CD4-positive, alpha-beta memory T cell (primary cell): ENCODE measurements at places on chromosomes 12 and 14.
A peak's percentile ranks its signal among the peaks of the same experiment; 100 is the strongest.

DNA sequence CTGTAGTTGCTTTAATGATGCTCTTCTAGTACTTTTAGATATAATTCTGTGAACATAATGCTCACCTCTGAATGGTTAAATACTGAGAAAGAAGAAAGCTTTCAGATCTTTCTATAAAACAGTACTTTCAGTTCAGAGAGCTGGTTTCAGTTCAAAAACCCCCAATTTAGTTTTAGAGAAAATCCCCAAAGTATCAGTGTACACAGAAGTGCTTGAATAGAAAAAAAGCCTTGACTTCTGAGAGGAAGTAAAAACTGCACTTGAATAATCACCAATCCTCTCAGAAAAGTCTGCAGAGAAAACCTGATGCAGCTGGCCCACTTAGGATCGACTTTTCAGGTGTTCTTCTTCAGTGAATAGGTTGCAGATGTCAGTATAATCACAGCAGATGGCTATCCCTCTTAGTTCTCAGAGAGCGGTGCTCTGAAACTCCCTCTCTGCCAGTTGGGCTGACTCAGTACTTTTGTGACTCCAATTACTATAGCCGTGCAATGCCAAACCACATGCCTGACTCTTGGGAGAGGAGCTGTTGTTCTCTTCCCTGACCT lies 616.3 kb downstream of the LRFN5 start:
- no peak overlapping the region for H3K4me3 ChIP-seq
- no peaks in the 10 kb centered on the region for H3K36me3 ChIP-seq
- H3K27ac ChIP-seq = no peak overlapping the region
- DNase-seq = no peak
- H3K4me1 ChIP-seq = no peaks in the 10 kb centered on the region

DNA sequence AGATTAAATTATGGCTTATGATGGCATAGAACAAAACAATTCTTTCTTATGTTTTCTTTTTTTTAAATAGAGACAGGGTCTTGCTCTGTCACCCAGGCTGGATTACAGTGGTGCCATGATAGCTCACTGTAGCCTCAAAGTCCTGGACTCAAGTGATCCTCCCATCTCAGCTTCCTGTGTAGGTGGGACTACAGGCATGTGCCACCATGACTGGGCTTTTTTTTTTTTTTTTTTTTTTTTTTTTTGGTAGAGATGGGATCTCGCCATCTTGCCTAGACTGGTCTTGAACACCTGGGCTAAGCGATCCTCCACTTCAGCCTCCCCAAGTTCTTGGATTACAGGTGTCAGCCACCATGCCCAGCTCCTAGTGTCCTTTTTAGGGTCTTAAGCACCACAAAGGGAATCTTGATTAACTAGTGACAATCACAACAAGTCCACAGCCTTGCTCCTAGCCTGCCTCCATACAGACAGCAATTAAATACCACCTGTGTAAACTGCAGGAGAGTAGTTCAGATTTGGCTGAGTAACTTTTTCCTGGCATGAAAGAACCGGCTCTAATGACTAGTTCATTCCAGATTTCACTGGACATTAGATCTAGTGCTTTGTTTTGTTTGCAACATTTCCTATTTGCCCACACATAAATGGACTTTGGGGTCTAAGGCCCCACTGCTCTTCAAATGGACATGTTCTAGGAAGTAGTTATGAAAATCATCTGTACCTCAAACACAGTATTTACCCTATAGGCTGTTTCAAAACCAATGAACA lies 61.6 kb downstream of the SH2B3 start:
- no peak overlapping the region for H3K4me3 ChIP-seq
- no peak for DNase-seq
- no peak overlapping the region for H3K27ac ChIP-seq
- peaks cover 10% of the 10 kb centered on the region for H3K36me3 ChIP-seq

DNA sequence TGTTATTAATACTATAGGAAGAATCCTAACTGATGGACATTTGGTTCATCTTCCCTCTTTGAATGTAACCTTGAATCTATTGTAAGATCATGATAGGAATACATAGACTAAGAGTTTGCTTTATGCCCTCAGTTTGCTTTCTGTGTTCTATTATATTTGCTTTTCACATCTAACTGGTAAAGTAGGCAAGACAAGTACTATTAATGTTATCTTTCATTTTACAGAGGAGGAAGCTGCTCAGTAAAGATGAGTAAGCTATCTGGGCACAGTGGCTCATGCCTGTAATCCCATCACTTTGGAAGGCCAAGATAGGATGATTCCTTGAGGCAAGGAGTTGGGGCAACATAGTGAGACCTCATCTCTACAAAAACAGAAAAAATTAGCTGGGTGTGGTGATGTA lies 103.0 kb downstream of the TMTC2 start:
- DNase-seq = no peak
- H3K36me3 ChIP-seq = no peaks in the 10 kb centered on the region
- no peak overlapping the region for H3K4me3 ChIP-seq
- no peaks in the 10 kb centered on the region for H3K4me1 ChIP-seq
- no peak overlapping the region for H3K27ac ChIP-seq

DNA sequence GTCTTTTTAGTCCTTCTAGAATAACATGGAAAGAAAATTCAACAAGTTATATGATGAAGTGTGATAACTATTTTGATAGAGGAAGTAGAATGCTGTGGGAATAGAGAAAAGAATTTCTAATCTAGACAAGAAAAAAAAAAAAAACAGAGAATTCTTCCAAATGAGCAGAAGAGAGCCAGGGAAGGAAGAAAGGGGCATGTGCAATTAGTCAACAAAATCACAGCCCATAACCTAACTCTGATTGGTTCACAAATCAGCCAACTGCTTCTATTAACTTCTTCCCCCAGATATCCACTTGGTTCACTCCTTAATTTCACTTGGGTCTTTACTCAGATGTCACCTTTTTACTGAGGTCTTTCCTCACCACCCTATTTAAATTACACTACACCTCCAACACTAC lies 69.5 kb downstream of the BTG1 start:
- no peaks in the 10 kb centered on the region for H3K36me3 ChIP-seq
- no peak for DNase-seq
- H3K4me3 ChIP-seq = no peak overlapping the region
- H3K4me1 ChIP-seq = peaks cover 25% of the 10 kb centered on the region
- H3K27me3 ChIP-seq = no peaks in the 10 kb centered on the region

GRCh38 chr14:76812422-76813383 lies at the start of gene ANGEL1:
TSS of gene ANGEL1 (minus strand) at chr14:76812882. CDS start at chr14:76812827, 55 bp downstream.
- H3K4me1 ChIP-seq = peaks cover 24% of the 10 kb centered on the region
- DNase-seq = peak; percentile 96
- peak within 1 kb of the TSS; percentile 78 for H3K4me3 ChIP-seq
- peak within 1 kb of the TSS; percentile 76 for H3K27ac ChIP-seq

- DNase-seq = no peak
- H3K36me3 ChIP-seq = peaks cover 59% of the 10 kb centered on the region
- no peaks in the 10 kb centered on the region for H3K27me3 ChIP-seq
- H3K27ac ChIP-seq = no peak overlapping the region
- peaks cover 78% of the 10 kb centered on the region for H3K4me1 ChIP-seq
- no peak overlapping the region for H3K4me3 ChIP-seq
Observed at GRCh38 chr14:92659765-92660561, 88.5 kb downstream of the LGMN start.

DNA sequence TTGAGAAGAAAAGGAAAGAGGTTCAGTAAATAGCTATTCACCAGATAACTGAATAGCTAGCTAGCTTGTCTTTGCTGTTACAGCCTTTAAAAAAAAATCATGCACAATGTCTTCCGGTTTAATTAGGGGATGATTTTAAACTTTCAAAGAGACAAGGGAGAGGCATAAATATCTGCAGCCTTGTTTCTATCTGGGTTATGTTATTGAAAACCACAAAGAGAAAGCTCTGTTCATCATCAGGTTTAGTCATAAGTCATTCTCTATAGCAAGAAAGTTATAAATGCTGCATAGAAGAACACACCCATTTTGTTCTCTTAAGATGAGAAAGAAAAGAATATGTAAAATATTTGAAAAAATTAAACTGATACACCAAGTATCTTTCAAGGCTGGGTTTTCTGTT lies 1046.9 kb downstream of the AACS start:
- no peak overlapping the region for H3K27ac ChIP-seq
- no peak for DNase-seq
- H3K27me3 ChIP-seq = no peaks in the 10 kb centered on the region
- H3K36me3 ChIP-seq = no peaks in the 10 kb centered on the region
- H3K4me1 ChIP-seq = no peaks in the 10 kb centered on the region

DNA sequence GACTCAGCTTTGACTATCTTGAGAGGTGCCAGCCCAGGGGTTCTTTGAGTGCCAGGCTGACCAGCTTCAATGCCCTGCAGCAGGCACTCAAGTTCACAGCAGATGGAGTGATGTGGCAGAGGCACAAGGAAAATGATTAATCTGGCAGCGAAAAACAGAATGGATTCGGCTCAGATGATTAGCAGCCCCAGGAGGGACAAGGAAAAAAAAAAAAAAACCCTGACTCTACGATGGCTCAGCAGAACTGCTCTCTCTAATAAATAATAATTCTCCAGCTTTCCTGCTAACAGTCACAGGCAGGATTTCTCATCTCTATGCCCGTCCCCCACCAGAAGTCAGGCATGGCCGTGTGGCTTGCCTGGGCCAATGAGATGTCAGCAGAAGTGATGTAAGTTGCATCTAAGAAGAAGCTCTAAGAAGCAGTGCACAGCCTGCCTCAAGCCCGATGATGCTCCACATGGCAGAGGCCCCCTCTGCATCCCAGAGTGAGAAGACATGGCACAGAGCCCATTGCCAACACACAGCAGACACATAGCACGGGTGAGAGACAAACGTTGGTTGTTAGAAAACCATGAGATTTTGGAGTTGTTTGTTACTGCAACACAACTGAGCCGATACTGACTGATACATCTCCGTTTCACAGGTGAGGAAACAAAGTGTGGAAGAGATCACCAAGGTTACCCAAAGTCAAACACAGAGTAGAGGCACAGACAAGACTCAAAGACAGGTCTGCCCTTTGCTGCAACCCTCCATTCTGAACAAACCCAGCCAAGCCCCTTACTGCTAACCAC lies 111.0 kb downstream of the SCARB1 start:
- no peaks in the 10 kb centered on the region for H3K27me3 ChIP-seq
- H3K4me3 ChIP-seq = no peak overlapping the region
- DNase-seq = no peak

GRCh38 chr12:111437816-111438454 lies 32.2 kb downstream of the SH2B3 start:
- no peaks in the 10 kb centered on the region for H3K36me3 ChIP-seq
- no peak for DNase-seq
- H3K4me3 ChIP-seq = no peak overlapping the region

DNA sequence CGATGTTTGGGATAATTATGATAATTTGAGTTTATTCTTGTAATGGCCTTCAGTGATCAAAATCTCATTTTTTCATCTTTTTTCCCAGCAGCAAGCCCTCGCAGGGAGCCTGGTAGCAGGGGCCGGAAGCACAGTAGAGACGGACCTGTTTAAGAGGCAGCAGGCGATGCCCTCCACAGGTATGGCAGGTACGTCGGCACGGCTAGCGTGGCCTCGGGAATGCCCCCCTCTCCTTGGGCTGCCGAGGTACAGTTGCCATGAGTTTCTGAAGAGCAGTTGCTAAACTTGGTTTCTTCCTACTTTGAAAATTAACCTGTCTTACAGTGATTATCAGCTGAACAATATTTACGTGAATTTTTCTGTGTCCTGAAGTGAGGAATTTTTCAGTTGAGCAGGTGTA lies 29.9 kb downstream of the EP400 start:
- peaks cover 5% of the 10 kb centered on the region for H3K4me1 ChIP-seq
- DNase-seq = no peak
- no peak overlapping the region for H3K4me3 ChIP-seq
- H3K27me3 ChIP-seq = no peaks in the 10 kb centered on the region

- H3K36me3 ChIP-seq = no peaks in the 10 kb centered on the region
- H3K27me3 ChIP-seq = no peaks in the 10 kb centered on the region
- no peak overlapping the region for H3K27ac ChIP-seq
- peaks cover 23% of the 10 kb centered on the region for H3K4me1 ChIP-seq
- no peak for DNase-seq
Observed at GRCh38 chr14:54633076-54633475, 66.1 kb downstream of the SAMD4A start.

DNA sequence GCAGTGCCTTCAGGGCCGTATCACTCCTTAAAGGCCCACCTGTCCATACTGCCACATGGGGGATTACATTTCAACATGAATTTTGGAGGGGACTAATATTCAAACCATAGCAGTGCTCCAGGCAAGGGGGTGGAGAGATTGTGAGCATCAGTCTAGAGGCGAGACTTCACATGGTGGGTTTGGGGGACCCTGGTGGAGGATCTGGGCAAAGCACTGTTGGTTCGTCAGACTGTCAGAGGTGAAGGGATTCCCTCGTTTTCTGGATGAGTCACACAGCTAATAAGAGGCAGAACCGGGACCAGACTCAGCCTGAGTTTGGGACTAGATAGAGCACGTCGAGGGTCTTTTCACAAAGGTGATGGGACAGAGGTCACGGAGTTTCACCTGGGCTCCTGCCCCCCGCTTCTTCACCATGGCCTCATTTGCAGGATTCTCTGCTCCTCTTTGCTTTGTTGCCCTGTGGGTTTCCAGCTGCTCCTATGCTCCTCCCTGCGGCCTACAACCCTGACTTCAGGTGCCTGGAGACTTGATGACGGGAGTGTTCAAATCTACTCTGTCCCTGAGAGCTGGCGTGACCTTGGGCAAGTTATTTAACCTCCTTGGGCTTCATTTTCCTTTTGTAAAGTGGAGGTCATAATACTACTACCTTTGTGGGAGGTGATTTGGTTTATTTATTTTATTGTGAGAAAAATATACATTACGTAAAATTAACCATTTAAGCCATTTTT lies 41.5 kb downstream of the TEAD4 start:
- no peaks in the 10 kb centered on the region for H3K4me1 ChIP-seq
- H3K27ac ChIP-seq = no peak overlapping the region
- H3K27me3 ChIP-seq = no peaks in the 10 kb centered on the region

GRCh38 chr12:54373649-54374561 lies 9.6 kb upstream of the GPR84 start:
- H3K4me1 ChIP-seq = peaks cover 12% of the 10 kb centered on the region
- no peak overlapping the region for H3K27ac ChIP-seq
- H3K27me3 ChIP-seq = no peaks in the 10 kb centered on the region
- H3K4me3 ChIP-seq = no peak overlapping the region
- no peaks in the 10 kb centered on the region for H3K36me3 ChIP-seq

- H3K27ac ChIP-seq = no peak overlapping the region
- no peak overlapping the region for H3K4me3 ChIP-seq
- H3K36me3 ChIP-seq = no peaks in the 10 kb centered on the region
- no peak for DNase-seq
- H3K27me3 ChIP-seq = no peaks in the 10 kb centered on the region
Observed at GRCh38 chr12:108933949-108934348, 54.1 kb downstream of the DAO start.
